HCT116 (cell line): ENCODE measurements at places on chromosomes 13 and 19.

- no peak for DNase-seq
These were observed 1.7 kb downstream of the COMP start for GRCh38 chr19:18789422-18789869.

DNA sequence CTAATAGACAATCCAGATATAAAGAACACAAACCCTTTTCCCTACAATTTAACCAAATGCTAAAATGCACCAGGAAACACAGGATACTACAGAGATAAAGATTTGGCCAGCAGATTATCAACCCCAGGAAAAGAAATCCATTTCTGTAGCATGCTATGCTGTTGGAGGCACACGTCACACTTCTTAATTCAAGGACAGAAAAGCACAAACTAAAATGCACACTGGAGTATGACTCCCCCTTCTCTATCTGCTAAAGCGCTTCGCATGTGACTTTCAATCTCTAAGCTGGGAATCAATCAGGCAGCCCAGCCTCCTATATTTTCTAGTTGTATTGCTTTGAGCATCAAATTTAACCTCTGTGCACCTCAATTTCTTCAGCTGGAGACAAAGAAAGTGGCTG lies 22.2 kb downstream of the ABCC4 start:
- DNase-seq, result no peak

DNA sequence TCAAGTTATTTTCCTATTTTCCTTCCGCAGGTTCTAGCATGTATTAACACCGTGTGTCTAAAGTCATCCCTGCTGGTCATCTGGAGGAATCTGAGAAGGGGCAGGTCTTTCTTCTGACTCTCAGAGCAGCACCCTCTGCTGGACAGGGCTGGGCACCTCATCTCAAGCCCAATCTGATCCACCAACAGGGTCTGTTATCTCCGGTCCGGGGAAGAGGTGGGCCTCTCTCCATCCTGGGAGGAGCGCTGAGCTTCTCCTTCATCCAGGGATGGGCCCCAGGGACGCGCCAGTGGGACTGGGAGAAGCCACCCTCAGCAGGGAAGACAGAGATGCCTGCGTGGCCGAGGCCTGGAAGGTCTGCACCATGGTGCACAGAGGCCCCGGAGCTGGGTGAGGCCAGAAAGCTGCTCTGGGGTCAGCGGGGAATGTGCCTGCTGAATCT lies 26.0 kb upstream of the ZNF331 start:
- peak; percentile 7 for DNase-seq

DNA sequence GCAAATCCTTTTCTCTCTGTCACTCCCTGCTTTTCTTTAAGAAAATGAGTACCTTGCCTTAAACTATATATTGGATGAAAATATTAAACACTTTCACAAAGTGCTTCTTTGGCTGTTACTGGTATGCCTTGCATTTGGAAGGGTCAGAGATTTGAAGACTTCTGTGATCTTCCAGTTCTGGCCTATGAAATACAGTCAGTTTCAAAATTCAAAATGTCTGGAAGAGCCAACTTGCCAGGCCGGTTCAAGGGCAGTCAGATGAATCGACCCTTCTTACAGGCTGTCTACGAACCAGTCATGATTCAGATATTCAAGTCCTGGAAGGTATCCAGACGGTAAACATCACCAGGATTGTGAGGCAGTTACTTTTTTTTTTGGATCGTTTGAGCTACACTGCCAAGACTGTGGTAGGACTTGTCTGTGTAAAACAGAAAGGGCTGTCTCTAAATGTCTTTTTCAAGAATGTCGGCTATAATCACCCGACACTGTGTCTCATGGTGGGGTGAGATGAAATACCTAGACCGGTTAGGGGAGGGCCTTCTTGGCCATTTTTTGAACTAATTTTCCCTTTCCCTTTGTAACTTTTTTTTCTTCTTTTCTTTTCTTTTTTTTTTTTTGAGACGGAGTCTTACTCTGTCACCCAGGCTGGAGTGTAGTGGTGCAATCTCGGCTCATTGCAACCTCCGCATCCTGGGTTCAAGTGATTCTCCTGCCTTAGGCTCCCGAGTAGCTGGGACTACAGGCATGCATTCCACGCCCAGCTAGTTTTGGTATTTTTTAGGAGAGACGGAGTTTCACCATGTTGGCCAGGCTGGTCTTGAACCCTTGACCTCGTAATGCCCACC lies 11.2 kb downstream of the ACTN4 start:
- DNase-seq, result peak; percentile 83

DNA sequence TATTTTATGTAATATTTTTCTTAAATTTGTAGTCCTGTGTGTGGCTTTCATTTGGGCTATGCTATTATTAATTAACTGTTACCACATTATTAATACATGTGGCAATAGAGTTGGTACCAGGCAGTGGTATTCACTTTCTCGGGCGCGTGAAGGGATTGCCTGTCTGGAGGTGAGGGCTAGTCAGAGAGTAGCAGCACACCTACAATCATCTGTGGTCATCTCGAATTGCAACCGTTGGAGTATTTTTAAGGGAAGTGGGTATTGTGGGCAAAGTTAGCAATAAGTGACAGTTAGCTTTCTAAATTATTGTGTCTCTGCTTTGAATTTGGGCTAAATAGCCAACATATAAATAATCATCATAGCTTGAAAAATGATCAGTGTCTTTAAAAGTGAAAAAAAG lies 20.0 kb upstream of the GPR18 start:
- DNase-seq, result no peak

GRCh38 chr13:86051134-86052103 lies 252.2 kb upstream of the SLITRK6 start:
- no peak for DNase-seq

- no peak for DNase-seq
These were observed 6.9 kb upstream of the AP1M2 start for GRCh38 chr19:10593820-10594637.

DNA sequence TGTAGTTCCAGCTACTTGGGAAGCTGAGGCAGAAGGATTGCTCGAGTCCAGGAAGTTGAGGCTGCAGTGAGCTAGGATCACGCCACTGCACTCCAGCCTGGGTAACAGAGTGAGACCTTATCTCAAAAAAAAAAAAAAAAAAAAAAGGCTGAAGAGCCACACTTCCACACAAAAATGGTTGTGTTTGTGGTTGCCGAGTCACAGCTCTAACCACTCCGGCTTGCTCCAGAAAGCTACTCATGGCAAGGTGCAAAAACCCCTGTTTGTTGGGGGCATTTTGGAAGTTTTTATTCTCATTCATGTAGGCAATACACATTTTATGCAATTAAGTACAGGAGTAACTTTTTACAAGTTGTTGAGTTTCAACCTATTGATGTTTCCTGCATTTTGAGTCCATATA lies 93.5 kb downstream of the INSR start:
- DNase-seq, result no peak

GRCh38 chr19:49409441-49410029 lies 13.7 kb downstream of the PTH2 start:
- no peak for DNase-seq

GRCh38 chr13:49596221-49596620 lies 10.9 kb upstream of the RCBTB1 start:
- DNase-seq, result no peak

DNA sequence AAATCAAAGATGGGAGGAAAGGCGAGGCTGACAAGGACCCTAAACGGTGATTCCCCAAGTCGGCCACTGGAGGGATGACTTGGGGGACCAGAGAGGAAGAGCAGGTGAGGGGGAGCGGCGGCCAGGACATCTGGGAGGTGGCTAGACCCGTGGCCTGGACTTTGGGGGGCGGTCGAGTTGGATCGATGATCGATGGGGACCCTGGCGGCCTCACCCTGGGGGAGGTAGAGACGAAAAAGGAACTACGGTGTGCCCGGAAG lies 7.7 kb upstream of the CIRBP start:
- no peak for DNase-seq

DNA sequence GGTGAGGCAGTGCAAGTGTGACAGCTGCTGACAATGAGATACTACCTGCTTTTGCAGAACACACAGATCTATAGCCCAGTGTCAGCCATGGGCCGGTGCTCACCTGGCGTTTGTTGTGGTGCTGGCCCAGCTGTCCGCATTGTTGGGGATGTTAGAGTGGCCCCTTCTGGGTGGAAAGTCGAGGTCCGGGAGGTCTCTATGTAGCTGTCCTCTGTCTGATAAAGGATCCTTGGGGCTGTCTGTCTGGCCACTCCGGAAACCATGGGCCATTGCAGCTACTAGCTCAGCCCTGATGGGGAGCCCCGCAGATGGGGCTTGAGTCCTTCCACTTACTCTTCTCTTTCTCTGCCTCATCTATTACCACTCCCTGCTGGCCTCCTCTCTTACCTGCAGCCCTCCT lies 181.5 kb upstream of the TSHZ3 start:
- DNase-seq, result no peak

GRCh38 chr13:72165276-72165675 lies 298.3 kb upstream of the DACH1 start:
- DNase-seq, result no peak

GRCh38 chr13:46183018-46183946 lies 1.3 kb upstream of the LCP1 start:
- no peak for DNase-seq

DNA sequence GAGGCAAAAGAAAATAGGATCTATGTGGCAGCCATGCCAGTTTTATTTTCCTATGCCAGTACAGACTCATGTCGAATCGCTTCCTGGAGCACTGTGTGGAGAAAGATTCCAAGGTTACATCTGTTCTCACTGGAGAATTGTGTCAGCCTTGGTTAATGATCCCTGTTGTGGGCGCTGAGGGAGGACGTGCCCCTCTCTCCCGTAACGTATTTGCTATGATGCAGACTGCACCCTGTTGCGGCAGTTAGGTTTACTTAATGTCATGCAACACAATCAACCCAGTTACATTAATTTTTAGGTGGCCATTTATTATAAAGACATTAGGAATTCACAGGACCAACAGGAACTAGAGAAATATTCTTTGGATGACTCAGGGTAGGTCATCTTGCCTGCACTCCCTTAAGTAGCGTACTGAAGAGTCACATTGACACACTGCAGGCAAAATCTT lies 892.9 kb downstream of the EFNB2 start:
- DNase-seq, result no peak

GRCh38 chr13:28529836-28530235 lies 34.9 kb upstream of the FLT1 start:
- DNase-seq, result no peak

DNA sequence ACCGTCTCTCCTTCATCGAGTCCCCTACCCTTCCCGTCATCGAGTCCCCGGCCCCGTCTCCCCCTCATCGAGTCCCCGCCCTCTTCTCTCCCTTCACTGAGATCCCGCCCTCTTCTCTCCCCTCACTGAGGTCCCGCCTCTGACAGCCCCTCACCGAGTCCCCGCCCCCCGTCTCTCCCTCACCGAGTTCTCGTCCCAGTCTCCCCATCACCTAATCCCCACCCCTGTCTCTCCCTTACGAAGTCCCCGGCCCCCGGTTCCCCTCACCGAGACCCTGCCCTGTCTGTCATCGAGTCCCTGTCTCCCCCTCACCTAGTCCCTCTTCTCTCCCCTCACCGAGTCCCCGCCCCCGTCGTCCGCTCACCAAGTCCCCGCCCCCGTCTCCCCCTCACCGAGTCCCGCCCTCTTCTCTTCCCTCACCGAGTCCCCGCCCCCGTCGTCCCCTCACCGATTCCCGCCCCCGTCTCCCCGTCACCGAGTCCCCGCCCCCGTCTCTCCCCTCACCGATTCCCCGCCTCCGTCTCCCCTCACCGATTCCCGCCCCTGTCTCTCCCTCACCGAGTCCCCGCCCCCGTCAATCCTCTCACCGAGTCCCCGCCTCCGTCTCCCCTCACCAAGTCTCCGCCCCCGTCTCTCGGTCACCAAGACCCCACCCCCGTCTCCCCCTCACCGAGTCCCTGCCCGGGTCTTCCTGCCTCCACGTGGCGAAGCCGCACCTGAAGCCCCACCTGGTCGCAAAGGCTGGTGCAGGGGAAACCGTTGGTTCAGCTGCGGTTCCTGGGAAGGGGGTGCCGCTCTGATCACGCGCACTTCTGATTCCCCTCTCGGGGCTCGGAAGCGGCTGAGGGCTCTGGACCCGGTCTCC lies 23.9 kb upstream of the ZNF846 start:
- DNase-seq, result no peak

- DNase-seq, result no peak
These were observed 100.2 kb upstream of the MBNL2 start for GRCh38 chr13:97121894-97122293.

DNA sequence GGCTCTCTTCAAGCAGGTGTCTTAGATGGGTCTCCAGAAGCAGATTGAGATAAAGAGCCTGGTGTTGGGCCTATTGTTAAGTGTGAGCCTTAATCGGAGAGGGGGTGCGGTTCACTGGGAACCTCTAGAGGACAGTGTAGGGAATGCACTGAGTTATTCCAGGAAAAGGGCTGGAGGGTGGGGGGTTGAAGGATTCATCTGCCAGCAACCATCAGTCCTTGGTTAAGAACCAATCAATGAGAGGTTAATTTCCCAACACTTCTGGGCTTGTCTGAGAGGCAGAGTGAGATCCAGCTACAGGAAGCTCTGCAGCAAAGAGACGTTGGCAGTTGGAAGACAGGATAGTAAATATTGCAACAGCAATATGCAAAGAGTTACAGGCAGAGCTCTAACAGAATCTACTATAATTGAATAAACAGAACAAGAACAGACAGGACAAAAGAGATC lies 28.7 kb downstream of the CYP4F2 start:
- DNase-seq, result peak; percentile 71

GRCh38 chr19:45468803-45469131 lies 971 bp downstream of the FOSB start:
- no peak for DNase-seq

DNA sequence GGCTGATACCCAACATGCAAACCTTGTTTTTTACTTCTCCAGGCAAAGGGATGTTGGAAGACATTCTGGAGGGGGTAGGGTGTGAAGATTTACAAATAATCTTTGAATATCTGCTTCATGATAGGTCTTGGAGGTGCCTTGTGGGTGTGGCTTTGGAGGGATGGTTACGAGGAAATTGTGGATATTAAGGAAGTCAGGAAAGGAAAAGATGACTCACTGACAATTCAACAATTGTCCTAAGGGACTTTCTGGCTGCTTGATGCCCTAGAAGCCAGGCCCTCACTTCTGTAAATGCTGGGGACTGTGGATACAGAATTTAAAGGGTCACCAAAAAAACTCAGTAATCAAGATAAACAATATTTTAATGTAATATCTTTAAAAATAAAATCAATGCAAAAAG lies 37.4 kb upstream of the ZNF527 start:
- DNase-seq, result no peak

DNA sequence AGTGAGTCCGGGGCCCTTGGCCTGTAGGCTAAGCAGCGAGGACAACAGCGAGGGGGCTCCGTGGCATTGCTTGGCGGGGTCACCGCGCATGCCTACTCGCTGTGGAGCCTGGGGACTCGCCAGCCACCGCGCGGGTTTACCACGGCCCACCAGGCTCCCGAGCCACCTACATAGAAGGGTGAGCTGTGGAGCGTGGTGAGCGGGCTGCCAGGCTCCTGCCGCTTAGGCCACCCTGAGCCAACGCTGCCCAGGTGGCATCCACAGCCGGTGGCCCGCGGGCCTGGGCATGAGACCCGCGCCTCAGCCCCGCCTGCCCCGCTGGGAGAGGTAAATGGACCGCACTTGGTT lies 31.2 kb downstream of the C1QTNF9 start:
- DNase-seq, result no peak

GRCh38 chr13:106755542-106755941 lies 187.6 kb upstream of the ARGLU1 start:
- no peak for DNase-seq

DNA sequence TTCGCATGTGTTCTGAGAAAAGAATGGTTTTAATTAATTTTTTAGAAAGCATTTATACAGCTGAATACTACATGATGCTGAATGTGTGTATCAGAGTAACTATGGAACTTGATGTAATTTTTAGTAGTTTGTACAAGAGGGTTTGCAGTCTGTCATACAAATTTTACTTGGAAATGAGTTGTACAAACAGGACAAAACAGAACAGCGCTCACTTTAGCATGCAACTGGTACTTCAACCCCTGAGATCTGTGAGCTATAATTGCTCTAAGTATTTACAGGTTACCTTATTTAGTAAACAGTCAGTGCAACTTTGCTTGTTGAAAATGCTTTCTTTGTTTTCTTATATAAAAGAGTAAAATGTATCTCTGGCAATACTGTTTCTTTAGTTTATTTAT lies 706 bp downstream of the TNFRSF19 start:
- DNase-seq, result no peak
